A549 (cell line): ENCODE measurements at places on chromosomes 5 and 9.
A peak's percentile ranks its signal among the peaks of the same experiment; 100 is the strongest.

DNA sequence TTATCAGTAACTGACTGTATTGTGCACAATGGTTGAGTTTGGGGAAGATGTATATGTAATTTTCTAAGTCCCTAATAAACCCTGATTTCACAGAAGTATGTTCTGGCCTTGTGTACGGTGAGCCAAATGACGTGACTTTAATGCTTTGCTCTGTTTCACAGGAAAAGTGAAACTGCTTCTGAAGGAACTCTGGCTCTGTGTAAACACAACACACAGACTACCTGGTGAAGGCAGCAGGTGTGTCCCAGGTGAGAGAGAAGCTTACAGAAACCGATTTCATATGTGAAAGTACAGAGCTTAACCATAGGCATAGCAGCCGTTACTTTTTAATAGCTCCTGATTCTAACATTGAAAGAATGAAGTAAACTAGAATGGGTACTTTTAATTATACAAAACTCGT lies 31.9 kb downstream of the ICE1 start:
- no peak for DNase-seq

DNA sequence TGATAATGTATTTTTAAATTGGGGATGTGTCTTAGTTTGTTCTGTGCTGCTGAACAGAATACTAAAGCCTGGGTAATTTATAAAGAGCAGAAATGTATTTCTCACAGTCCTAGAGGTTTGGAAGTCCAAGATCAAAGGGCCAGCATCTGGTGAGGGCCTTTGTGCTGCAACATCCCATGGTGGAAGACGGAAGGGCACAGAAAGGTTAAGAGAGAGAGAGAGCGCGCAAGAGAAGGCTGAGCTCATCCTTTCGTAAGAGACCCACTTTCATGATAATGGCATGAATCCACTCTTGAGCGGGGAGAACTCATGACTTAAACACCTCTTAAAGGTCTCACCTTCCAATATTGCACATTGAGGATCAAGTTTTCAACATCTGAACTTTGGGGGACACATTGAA lies 79.1 kb upstream of the GOLM1 start:
- DNase-seq = no peak

- no peak for DNase-seq
Observed at GRCh38 chr9:2709645-2710101, 7.6 kb upstream of the KCNV2 start.

GRCh38 chr5:86626149-86626548 lies 8.4 kb downstream of the COX7C start:
- no peak for DNase-seq

- no peak for DNase-seq
Observed at GRCh38 chr5:178535299-178536175, 54.7 kb downstream of the COL23A1 start.

DNA sequence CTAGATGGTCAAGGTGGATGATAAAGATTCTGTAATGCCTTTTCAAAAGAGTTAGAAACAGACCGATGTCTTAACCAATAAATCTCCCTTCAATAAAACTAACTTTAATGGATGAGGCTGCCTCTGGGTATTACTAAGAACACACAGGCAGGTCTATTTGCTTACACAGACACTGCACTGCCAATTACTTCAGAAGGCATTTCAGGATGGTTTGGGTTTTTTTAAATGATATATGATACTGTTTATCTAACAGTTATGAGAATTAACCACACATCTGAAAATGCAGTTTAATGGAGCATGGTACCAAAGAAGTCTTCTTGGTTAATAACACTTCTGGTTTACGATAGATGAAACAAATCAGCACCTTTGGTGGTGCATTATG lies 367.9 kb upstream of the GRAMD2B start:
- no peak for DNase-seq

DNA sequence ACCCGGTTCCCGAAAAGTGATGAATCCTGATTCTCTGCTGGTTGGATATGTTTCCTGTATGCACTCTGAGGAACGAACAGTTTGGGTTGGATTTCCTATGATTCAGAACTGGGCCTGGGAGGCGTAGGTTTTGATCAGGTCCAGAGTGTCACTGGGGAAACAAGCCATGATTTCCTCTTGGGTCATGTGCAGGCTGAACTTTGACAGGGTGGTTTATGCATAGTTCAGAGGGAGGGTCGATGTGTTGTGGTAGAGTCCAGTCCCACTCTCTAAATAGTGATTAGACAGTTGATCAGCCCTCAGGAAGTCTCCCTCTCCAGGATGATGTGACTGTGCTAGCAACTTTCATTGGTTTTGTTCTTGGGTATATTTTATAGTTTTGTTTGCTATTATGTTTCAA lies 17.4 kb downstream of the ATG10 start:
- no peak for DNase-seq

- DNase-seq = no peak
Observed at GRCh38 chr9:12643686-12644085, 49.5 kb upstream of the TYRP1 start.

GRCh38 chr9:970151-970996 lies 6.1 kb upstream of the DMRT3 start:
- DNase-seq = no peak

- no peak for DNase-seq
Observed at GRCh38 chr9:18275313-18275990, 198.5 kb upstream of the ADAMTSL1 start.

DNA sequence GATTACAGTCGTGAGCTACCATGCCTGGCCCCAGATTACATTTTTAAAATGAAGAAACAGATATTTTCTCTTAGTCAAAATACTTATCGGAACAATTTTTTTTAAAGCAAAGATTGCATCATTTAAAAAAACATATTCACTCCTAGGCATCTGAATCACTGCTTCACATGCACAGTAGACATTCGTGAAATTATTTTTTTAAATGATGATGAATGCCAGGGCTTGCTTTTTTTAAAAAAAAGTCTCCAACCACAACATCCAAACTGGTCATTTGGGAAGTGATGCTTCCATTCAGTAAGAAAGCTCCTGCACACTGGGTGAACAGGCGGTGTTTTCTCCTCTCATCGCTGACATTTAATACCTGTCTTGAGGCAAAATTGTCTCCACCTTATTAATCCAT lies 223.0 kb upstream of the DMRT1 start:
- no peak for DNase-seq

- peak; percentile 49 for DNase-seq
Observed at GRCh38 chr5:1246711-1247431, 21.7 kb downstream of the SLC6A18 start.

GRCh38 chr5:128472919-128473318 lies 65.1 kb downstream of the FBN2 start:
- DNase-seq = no peak

DNA sequence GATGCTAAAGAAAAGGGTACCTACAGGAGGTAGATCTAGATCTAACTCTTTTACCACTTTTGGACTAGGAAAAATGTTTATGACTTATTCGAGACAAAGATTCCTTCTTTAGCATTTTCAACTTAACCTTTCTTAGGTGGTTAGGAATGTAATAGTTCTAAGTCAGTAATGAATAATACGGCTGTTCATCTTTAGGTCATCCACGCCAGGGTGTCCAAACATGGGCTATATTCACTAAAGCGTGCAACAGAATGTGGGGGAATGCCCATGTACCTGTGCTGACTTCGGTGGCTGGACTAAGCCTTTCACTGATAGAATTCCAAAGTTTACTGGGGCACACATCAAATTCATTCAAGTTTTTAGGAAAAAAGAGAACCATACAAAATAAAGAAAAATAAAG lies 164.7 kb downstream of the TSSK1B start:
- no peak for DNase-seq

DNA sequence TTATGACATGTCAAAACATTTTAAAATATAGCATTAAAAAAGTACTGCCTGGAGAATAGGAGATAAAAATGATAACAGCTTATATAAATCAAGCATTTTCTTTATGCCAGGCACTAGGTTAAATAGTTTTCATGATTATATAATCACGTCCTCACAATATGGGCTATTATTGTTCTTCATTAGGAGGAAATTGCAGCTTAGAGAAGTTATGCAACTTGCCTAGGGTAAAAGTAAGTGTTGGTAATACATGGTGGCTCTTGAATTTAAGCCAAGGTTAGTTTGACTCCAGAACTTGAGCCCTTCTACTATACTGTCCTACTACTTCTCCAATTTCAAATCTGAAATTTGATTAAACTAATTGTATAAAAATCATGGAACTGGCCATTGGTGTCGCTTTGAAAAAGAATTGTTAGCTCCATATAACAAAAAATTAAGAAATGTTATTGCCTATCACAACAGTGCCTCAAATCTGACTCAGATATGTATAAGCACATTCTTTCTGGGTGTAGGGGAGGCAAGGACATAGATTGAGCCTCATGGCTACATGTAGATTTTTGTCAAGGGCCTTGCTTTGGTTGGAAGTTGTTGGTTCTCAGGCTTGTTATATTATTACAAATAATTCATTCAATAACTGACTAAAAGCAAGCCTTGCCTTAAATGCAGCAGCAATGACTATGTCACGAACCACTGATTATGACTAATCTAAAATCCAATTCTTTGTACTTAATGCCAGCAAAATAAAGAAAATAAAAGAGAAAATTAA lies 223.5 kb upstream of the DAB2 start:
- no peak for DNase-seq

- no peak for DNase-seq
Observed at GRCh38 chr9:31912636-31913035, 471.8 kb upstream of the ACO1 start.

DNA sequence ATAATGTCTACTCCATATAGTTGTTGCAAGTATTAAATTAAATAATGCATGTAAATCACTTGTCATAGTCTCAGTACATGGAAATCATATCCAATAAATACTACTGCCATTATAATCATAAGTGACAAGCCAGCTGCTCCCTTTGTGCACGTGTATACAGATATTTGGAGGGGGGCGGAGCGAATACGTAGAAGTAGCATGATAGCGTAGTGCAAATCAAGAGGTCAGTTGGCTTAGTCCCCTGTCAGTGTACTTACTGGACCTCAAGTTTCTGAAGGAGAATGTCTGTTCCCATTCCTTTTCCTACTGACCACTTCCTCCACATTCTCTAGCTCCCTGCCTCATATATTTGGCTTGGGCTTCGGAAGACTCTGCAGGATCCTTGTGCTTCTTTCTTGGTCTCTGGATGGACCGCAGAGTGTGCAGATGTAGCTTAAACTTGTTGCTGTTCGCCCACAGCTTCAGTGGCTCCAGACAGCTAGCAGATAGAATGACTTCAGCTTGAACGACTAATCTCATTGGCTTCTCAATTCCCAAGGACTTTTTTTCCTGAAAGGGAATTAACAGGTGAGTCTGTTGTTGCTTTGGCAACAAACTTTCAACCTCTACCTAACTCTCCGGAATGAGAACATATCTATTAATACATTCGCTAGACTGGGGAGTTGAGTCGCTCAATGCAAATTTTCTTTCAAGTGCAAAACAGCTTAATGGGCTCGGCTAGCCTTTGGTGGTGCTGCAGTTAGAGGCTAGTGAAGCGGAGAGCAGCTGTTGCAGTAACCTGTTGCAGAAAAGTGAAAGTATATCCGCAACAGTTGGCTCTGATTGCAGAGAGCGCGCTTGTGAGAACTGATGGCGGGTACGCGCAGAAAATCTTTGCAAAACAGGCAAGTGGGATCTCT lies at the start of gene PCDHB1:
Gene PCDHB1, plus strand, starts transcription at position 753 of the 899 bp plus-strand sequence. Its CDS starts 97 bp downstream, at position 850.
- no peak for DNase-seq

- no peak for DNase-seq
Observed at GRCh38 chr5:15643731-15644130, 143.8 kb downstream of the FBXL7 start.

DNA sequence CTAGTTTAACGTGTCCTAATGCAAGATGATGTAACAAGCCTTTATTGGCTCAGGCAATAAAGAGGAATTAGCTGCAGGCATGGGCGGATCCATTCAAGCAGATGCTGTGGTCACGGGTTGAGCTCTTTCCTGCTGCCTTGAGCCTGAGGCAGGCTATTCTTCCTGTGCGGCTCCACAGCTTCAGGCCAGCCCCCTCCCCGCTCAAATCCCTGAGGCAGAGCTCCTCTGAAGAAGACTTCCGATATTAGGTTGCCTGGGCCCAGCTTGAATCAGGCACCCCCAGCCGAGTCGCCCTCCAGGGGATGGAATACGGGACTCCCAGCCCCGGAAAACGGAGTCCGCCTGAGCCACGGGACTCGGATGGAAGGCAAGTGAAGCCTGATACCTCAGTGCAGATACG lies 95.0 kb upstream of the RUFY1 start:
- DNase-seq = no peak

DNA sequence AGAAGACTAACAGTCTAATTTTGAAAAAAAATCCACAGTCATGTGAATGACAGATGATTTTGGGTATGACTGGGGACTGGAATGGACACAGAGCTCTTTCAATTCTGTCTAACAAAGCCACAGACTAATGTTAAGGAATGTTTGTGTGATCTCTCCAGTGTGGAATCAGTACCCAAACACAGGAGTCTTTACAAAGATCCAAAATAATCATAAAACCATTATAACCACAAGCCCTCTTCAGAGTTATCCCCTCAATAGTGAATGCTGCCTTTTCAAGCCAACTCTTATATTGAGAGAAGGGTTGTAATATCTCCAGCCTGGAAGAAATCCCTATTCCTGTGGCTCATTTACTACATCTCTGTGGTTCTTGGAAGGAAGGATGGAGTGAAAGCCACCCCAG lies 552.0 kb upstream of the CLINT1 start:
- DNase-seq = no peak

- DNase-seq = no peak
Observed at GRCh38 chr9:115651461-115651860, 502.1 kb upstream of the PAPPA start.

- no peak for DNase-seq
Observed at GRCh38 chr5:129770024-129770820, 22.3 kb downstream of the MINAR2 start.

- DNase-seq = no peak
Observed at GRCh38 chr5:112914584-112914983, 7.4 kb downstream of the REEP5 start.

DNA sequence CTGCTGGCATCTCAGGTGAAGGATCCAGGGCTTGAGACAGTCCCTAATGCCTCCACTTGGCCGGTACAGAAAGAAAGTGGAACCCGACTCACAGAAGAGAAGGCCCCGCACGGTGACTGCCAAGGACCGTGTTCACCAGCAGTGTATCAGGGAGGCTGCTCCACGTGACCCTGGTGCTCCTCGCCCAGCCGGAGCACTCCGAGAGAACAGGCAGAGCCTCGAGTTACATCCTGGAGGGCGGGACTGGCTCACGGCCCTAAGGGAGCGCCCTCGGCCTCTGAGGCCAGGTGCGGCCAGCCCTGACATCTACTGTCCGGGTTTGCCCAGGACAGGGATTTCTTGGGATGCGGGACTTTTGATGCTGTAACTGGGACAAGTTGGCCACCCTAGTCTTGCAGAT lies 104.0 kb upstream of the SARDH start:
- DNase-seq = no peak

DNA sequence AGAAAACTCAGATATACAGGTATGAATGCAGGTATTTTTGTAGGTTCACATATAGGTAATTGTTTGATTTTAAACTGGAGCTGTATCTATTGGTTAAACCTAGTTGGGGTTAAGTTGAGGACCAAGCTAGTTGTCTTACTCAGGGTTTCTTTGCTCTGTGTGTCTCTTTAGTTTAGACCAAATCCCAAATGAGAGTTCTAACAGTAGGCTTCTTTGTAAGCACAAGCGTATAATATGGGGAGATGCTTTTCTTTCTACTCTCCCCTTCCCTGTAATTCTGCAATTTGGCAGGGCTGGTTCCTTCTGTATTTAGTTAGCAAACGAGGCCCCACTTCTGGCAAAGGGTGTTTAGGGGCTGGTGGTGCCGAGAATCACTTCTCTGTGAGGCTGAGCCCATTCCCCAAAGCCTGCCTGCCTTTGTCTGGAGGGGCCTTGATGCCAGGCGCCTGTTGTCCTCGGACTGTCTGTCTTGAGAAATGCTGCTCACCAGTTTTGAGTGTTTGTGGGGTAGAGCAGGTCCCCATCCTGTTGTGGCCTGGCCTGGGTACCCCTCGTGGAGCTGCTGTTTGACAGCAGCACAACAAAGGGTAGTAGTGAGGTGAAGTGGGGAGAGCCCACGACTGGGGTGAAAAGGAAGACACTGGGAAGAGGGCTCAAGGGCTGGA lies 259.3 kb downstream of the FANCC start:
- DNase-seq = no peak
